ENCODE measurements at places on chromosomes 12 and 14.

DNA sequence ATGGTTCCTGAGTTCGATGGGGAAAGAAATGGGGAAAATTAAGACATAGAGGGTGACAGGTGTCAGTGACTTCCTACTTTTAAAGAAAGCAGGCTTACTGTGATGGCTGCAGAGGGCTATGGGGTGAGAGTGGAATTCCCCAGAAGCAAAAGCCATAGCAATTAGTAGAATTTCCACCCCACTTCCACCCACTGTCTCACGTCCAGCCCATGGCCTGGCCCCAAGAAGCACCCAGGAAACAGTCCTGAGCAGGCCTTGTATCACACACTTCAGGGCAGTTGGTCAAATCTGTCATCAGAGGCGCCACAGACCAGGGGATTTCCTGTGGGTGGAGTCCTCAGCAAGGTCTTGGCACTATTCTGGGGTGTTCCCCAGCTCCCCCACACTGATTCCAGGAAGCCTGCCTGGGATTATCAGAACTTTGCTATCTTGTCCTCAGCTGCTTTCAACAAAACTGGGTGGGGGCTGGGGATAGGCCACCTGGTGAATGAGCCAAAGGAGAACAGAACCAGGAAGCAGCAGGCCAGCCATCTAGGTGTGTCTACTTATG lies 120.1 kb upstream of the CCND2 start:
- DNase-seq, result peak; percentile 34

DNA sequence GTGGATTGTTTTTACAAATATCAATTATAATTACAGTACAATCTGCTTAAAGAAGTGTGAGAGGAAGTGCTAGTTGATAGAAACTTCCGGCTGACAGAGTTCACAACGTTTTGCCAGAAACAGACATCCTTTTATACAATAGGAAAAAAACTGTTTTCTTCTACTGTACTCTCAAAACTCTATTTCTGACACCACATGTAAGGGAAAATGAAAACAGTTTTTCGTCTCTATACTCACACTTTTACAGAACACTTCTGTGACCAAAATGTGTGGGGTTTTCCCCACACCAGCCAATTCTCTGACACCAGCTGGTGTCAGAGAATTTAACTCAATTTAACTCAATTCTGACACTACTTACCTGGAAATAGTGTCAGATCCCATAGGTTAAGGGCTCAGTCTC lies 24.2 kb upstream of the HIF1A start:
- DNase-seq, result no peak

GRCh38 chr12:55694188-55694515 lies 13.6 kb downstream of the ITGA7 start:
- no peak for DNase-seq

- no peak for DNase-seq
Observed at GRCh38 chr12:17206553-17206952, 600.6 kb upstream of the LMO3 start.

DNA sequence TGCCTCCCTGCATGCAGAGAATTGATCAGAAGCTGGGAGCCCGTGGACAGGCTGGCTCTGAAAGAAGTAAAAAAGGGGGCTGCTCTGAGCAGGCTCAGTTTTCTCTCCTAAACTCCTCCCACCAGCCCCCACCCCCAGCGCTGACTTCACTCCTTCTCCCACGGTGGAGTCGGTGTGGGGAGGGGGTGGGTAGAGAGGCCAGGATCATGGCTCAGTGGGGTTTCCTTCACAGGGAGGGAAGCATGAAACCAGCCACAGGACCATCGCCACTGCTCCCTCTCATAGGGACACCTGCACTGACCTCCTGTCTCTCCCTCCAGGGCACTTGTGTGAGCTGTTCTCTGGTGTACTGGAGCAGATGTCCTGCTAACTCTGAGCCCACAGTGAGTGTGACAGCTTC lies 78.9 kb downstream of the STAB2 start:
- no peak for DNase-seq

DNA sequence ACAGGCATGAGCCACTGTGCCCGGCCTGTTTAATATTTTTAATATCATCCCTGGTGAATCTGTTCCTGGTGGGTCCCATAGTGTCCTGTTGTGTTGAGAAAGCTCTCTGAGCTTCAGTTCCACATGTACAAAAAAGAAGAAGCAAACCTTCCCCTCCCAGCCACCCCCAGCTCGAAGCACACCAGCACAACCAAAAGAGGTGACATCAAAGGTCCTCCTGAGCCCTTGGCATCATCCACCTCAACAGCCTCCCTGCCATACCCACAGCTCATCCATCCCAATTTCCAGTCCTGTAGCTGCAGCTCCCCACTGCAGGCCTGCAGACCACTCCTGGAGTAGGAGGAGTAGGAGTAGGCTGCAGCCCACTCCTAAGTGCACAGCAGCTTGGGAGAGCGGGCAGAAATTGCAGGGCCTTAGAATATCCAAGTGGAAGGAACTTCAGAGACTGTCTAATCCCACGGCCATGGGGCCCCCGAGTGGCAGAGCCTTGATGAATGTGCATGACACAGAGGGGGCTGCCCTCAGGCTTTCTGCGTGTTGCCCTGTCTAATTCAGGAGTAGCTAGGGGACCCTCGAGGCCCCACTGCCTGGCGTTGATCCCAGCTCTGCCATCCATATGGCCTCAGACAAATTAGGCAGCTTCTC lies 36.7 kb upstream of the CD9 start:
- no peak for DNase-seq

GRCh38 chr12:40971911-40972310 lies 216.2 kb upstream of the PDZRN4 start:
- no peak for DNase-seq

GRCh38 chr14:69285661-69286255 lies 25.8 kb downstream of the GALNT16 start:
- no peak for DNase-seq

DNA sequence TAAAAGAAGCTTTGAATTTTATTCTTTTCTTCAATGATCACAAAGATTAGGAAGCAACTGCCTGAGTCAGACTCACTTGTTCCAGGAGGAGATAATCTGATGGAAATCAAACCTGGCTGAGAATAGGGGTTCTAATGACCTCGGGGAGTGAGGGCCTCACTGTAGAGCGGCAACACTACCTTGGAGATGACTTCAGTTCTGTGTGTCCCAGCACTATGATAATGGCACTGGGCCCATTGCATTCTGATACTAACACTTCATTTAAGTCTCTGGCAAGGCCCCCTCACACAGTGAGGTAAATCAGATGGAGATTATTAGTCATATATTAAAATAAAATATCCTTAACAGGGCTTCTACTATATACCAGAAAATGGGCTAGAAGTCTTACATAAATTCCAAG lies 233.3 kb upstream of the EGLN3 start:
- DNase-seq, result no peak

DNA sequence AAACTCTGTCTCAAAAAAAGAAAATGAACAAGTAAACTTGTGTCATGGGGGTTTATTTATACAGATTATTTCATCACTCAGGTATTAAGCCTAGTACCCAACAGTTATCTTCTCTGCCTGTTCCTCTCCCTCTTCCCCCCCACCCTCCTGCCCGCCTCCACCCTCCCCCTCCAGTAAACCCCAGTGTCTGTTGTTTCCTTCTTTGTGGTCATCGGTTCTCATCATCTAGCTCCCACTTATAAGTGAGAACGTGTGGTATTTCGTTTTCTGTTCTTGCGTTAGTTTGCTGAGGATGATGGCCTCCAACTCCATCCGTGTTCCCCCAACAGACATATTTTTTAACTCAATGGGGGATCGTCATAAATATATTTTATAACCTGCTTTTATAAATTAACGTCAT lies 12.3 kb downstream of the IL31 start:
- no peak for DNase-seq

DNA sequence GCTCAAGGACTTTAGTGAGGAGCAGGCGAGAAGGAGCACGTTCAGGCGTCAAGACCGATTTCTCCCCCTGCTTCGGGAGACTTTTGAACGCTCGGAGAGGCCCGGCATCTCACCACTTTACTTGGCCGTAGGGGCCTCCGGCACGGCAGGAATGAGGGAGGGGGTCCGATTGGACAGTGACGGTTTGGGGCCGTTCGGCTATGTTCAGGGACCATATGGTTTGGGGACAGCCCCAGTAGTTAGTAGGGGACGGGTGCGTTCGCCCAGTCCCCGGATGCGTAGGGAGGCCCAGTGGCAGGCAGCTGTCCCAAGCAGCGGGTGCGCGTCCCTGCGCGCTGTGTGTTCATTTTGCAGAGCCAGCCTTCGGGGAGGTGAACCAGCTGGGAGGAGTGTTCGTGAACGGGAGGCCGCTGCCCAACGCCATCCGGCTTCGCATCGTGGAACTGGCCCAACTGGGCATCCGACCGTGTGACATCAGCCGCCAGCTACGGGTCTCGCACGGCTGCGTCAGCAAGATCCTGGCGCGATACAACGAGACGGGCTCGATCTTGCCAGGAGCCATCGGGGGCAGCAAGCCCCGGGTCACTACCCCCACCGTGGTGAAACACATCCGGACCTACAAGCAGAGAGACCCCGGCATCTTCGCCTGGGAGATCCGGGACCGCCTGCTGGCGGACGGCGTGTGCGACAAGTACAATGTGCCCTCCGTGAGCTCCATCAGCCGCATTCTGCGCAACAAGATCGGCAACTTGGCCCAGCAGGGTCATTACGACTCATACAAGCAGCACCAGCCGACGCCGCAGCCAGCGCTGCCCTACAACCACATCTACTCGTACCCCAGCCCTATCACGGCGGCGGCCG lies 1.1 kb downstream of the PAX9 start:
- peak; percentile 23 for DNase-seq

DNA sequence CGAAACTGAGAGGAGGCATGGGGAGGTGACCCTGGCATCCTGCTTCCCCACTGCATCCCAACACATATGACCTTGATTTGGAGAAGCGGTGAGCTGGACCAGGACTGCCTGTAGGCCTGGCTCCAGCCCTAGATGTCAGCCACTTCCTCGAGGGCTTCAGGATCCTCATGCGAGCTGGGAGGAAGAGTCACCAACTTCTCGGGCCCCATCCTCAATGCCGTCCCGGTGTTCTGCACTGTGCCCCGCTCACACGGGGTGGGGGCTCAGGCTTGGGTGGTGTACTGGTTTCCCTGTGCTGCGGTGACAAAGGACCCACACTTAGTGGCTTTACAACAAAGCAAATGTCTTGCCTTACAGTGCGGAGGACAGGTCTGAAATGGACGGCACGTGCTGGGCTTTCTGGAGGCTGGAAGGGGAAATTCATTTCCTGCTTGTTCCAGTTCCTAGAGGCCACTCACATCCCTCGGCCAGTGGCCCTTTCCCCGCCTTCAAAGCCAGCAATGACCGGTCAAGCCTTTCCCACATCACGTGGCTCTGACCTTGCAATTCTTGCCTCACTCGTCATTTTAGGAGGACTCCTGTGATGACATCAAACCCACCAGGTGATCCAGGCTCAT lies 298.1 kb upstream of the RTL1 start:
- no peak for DNase-seq

DNA sequence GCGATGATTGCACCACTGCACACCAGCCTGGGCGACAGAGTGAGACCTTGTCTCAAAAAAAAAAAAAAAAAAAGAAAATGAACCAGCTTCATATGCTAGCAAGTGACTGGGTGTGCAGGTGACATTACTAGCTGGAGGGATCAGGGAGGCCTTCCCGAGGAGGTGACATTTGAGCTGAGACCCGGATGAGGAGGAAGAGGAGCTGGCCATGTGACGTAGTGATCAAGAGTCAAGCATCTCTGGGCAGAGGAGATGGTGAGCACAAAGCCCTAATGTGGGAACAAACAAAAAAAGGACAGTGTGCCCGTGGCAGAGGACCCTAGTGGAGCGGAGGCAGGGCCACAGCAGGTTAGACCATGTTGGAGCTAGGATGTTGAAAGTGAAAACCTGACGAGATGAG lies 3.5 kb upstream of the PTPN6 start:
- DNase-seq, result no peak

GRCh38 chr12:46774322-46774633 lies 51.5 kb downstream of the SLC38A4 start:
- peak; percentile 37 for DNase-seq

DNA sequence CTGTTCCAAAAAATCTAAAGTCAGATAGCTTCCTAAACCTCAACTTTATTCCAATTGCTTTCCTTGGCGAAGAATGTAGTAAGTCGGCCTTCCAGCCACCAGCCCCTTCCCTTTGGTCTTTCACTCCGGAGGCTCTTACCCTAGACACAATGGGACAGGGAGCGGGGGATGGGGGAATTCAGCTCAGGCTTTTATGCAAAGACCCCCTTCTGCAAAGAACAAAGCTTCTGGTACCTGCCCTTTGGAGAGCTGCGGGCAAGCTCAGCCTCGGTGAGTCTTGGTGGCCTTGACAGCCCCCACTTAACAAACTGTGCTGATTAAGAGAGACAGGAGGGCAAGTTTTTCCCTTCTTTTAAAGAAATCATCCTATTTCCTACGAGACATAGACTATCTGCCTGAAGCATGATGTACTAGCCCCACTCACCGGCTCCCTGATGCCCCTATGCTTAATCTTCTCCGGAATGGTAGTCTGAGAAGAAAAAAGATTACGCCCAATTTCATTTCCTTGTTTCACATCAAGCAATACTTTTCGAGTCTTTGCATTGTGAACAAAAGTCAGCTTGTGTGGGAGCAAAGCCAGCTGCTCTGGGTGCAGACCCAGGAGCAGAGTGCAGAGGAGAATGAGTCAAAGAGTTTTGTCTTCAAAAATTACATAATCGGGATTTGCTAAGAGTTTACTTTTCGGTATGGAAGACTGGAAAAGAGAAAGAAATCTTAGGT lies 1.5 kb upstream of the NANOG start:
- DNase-seq, result no peak

GRCh38 chr12:127275416-127275815 lies 991.6 kb upstream of the TMEM132C start:
- no peak for DNase-seq

- DNase-seq, result no peak
Observed at GRCh38 chr14:101623685-101624444, 62.6 kb downstream of the DIO3 start.

GRCh38 chr12:94674051-94674451 lies 23.7 kb upstream of the TMCC3 start:
- no peak for DNase-seq

DNA sequence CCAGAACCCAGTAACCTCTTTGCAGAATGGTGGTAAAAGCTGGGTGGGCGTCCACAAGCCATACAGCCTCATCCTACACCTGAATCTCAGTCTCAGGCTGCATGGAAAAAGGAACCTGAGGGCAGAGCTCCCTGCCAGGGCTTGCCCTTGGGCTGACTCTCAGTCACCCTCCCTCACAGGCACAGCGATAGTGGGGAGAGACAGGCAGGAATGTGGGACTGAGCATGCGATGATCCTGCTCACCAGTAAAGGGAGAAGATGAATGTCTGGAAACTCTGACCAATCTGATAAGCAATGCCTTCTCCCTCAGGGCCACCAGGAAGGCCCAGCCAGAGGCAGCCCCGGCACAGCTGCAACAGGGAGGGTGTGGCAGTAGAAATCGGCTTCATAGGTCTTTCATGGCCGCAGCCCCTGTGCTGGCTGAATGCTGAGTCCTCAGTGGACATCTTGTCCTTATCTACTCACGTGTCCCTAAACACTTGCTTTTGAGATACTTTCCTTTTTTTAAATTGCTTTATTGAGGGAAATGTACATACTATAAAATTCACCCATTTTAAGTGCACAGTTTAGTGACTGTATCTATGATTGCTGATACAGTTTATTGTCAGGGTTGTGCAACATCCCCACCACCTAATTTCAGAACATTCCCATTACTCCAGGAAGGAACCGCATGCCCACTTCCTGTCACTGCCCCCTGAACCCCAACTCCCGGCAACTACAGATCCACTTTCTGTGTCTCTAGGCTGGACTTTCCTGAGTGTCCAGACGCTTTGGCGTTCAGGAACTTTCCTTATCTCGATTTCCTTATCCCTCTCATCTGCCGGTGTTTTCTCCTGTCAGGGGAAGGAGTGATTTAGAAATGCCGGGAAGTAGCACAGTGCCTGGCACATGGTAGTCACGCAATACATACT lies 258.1 kb downstream of the PCNX1 start:
- peak; percentile 22 for DNase-seq

Measured in myocyte (in vitro differentiated cells).